ENCODE measurements at places on chromosomes 5 and 9.

- no peak for DNase-seq
Observed at GRCh38 chr9:124831642-124832364, 21.5 kb upstream of the WDR38 start.

DNA sequence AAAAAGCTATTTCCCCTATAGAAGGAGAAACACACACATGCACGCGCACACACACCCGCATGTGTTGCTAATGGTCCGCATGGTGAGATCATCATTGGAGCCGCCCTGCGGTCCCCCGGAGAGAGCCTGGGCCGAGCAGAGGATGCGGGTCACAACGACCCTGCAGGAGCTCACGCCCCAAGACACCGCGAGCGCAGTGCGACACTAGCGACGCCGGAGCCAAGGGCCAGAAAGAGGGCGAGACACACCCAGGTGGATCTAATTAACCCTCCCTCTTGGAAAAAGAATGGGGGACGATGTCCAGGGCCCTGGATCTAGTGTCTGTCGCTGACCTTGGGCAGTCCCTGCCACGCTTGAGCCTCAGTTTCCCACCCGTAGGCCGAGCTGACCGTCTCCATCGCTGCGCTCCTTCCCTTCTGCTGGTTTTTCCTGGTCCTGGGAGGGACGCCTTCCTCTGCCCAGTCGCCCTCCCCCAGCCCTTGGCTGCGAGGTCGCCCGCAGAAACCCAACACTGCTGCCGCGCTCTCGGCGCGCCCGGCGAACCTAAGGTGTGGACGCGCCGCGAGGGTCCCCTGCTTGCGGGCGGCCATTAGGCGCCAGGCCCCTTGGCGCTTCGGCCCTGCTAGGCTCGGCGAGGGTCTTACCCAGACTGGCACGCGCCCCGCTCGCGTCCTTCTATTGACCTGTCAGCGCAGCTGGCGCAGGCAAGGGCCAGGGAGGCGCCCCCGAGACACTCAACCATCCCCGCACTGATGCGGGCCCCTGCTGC is 47.5 kb upstream of the RNF20 start:
- DNase-seq = no peak

DNA sequence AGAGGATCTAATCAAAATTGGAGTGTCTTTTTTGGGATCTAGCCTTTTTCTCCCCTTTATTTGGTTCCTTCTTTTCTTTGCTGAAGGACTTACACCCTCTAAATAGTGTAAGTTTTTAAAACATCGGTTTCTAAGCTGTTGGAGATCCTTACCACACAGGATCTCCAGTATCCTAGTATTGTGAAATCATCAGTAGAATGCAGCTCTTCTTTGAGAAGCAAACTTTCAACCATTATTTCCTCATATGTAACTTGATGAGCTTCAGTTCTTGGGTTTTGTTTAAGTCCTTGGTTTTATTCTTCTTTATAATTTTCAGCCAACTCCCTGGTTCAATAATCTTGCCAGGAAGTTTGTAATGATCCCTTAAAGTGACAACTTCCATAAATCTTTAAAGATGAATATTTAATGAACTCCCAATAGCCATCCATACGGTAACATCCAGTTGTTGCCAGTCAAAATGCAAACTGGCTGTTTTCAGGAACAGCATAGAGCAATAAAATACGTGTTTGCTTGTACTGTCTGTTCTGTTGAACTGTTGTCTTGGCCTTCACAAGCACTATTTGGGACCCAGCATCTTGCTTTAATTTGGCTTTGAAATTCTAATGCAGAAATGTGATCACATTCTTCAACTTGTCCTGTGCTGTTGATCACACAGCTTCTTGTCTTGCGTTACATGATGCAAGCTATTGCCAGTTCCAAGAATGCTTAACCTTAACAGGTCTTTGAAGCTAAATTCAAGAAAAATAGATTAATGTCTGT is 34.8 kb upstream of the TTC23L start:
- DNase-seq = no peak

GRCh38 chr5:43556857-43557542 is at the start of gene PAIP1:
PAIP1 (minus strand) TSS chr5:43557077; CDS start chr5:43556846, 231 bp downstream.
- DNase-seq = no peak

DNA sequence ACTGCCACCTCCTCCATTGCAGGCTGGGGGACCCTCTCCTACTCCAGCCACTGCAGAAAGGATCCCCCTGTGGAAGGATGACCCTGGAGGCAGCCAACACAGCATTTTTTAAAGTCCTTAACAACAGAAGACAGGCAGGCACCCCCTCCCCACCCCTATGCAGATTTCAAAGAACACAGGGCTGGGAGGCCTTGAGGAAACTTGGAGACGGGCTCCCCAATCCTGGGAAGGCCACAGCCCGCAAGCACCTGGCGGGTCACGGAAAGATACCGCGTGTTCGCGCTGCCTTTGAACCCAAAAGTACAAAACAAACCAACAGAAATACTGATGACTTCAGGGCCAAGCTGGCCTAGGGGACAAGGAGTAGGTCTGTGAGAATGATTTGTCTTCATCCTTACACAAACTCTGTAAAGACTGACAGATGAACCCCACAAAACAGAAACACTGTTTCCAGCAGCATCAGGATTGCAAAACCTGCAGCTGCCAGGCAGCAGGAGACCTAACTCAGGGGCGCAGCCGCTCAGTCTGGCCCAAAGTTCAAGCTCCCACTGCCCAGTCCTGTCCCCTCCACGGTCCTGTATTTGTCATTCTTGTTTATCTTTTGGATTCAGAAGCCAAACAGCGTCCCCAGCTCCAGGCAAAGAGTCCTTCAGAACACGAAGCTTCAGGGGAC is 13.8 kb downstream of the VAV2 start:
- no peak for DNase-seq

- no peak for DNase-seq
Observed at GRCh38 chr9:19498015-19498414, 89.2 kb downstream of the ACER2 start.

DNA sequence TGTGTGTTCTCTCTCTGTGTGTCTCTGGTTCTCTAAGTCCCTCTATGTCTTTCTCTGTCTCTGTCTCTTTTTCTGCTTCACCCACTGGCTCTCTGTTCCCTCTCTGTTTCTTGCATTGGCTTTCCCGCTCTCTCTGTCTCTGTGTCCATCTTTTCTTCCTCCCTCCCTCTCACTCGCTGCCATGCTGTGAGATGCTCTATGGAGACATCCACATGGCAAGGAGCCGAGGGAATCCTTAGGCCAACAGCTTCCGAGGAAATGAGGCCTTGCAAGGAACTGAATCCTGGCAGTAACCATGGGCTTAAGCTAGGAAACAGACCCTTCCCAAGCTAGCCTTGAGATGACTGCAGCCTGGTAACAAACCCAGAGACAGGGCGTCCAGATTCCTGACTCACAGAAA is 117.3 kb downstream of the BRINP1 start:
- no peak for DNase-seq

- DNase-seq = no peak
Observed at GRCh38 chr9:133979273-133979920, 12.7 kb downstream of the VAV2 start.

- no peak for DNase-seq
Observed at GRCh38 chr5:78886341-78887230, 98.5 kb downstream of the ARSB start.

- DNase-seq = no peak
Observed at GRCh38 chr9:5920860-5921328, 30.2 kb downstream of the MLANA start.

DNA sequence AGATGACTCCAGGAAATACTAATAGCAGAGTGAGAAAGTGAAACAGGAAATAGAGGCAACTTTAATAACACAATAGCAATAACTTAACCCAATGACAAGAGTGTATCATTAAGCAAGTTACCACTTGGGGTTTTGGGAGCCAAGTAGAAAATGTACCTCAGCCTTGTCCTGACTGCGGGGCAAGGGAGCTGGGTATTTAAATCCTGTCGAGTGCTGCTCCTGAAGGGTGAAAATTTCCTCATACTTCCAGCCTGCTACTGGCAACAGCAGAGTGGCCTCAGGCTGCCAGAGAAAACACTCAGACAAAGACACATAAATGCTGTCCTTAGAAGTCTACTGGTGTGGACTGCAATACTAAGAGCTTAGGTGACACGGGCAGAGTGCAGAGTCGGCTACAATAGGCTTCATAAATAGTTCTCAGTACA is 112.5 kb upstream of the EMB start:
- DNase-seq = no peak

DNA sequence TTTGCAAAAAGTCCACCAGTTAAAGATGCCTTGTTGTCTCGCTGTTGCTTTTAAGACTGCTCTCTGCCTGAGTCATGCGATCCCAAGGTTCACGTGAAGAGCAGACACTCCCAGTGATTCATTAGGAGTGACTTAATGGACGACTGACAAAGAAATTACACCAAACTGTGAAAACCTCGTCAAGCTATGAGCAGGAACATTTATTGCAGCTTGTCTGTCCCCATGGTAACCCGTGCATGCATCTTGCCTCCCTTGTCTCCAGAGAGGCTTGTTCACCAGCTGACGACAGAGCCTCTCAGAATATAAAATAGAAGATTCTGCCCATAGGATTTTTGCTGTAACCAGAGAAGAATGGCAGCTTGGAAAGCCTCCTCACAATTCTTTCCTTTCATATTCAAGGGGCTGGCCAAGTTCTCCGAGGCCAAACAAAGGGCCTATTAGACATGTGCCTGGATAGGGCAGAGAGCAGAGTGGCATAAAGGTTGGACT is 352.7 kb downstream of the SPOCK1 start:
- no peak for DNase-seq

DNA sequence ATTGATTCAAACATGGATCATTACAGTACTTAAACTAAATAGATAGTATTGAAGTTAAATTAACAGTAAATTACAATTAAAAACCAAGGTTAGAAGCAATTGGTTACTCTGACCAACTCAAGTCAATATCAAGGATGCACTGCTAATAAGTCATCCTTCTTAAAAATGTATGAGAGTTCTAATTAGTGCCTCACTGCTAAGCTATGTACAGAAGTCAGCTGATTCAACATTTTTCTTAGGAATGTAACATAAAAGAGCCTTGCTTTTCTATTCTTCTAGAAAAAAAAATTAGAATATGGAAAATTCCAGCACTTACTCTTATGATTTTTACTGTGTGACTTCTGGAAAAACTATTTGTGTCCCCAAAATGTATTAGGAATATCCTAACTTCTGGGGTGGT is 75.7 kb upstream of the FBN2 start:
- DNase-seq = no peak

DNA sequence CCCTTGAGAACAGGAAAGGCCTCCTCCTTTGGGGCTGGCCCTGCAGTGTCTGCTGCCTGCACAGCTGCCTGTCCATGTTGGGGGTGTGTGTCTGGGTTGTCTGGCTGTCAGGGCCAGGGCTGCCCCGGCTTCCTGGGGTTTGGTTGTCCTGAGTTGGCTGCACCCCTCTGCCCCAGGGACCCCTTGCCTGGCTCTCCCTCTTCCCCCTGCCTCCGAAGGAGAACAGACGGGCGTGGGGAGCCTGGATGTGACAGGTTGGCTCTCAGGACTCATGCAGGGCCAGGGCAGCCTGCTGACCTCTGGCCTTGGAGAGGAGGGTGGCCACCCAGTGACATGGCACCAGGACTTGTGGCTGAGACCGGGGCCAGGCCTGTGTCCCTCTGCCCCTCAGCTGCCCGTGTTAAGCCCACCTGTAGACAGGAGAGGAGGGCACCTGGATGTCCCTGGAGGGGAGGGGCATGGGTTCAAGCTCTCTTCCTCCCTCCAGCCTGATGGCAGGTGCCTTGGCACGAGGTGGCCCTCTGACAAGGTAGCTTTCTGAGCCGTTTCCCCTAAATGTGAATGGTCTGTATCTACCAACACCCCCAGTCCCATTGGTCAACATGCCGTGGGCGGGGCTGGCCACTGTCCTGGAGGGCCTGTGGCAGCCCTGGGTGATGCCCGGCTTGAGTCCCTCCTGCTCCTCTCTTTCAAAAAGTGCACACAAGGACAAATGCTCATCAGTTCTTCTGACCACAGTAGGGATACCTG is 34.9 kb downstream of the WNK2 start:
- no peak for DNase-seq

DNA sequence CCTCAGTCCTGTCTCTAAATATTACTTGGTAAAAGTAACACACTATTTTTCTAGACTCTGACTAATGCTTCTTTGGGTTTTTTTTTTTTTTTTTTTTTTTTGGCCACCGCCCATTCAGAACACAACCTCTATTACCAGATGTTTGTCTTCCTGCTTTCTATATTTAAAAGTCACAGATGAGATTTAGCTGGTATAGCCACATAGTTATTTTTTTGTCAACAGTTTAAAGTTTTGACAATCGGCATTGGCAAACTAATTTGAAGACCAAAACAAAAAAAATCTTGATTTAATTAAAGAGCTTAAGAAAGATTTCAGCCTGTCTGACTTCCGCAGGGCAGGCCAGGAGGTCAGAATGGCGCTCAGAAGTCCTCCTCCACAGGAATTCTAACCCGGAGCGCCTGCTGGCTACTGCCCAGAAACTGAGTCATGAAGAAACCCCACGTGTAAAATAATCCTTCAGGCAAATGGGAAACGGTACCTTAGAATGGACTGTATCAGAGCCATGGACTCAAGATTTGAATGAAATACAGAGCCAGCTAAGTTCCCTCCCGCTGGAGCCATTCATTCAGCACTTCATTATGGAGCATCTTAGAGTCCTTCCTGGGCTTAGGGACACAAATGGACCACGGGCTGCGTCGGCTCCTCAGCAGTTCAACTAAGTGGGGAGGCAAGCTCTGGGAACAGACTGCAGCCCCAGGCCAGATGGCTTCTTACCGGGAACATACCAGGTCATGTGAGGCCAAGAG is 55.6 kb downstream of the PTPDC1 start:
- no peak for DNase-seq

DNA sequence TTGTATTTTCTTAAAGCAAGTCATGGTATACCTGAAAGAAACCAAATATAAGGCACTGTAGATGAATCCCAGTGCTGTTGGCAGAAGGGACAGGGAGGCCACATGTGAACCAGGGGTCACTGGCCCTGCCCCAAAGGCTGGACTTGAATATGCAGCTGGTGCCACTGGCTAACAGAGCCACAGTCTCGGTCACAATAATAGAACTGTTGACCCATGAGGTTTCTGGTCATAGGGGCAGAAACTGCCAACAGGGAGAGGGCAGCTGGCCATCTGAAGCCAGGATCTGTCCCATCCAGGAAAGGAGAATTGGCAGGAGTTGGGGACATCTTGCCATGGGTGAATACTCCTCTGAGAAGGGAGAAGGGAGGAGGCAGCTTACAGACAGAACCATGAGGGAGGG is 31.9 kb downstream of the PALM2AKAP2 start:
- DNase-seq = no peak

GRCh38 chr9:116460026-116460425 is 227.1 kb upstream of the TRIM32 start:
- no peak for DNase-seq

DNA sequence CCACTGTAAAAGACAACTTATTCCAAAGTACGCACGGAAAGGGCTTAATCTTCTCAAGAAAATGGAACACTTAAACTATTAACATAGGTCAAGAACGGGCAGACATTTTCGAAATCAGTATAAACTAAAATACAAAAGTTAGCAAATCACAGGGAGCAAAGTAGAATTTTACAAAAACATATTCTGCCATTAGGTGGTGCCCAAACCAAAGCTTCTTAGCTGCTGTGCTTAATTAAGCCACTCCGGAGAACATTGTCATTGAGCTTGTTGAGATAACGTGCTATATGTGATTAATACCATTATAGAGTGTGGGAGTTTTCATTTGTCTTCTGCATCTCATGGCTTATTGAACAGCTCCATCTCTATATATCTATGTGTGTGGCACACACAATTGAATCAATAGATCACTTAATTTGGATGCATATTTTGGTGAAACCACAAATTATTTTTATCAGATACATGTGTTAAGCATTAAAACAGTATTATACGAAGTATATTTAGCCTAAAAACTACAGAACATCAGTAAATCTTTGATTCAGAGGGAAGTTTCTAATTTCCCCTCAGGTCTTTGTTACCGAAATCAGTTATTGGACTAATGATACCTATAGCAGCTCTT is 23.4 kb downstream of the UBLCP1 start:
- DNase-seq = no peak

- no peak for DNase-seq
Observed at GRCh38 chr5:32506799-32507198, 62.3 kb upstream of the ZFR start.

All from stimulated activated CD8-positive, alpha-beta memory T cell treated with anti-CD3 and anti-CD28 coated beads, Interleukin-15, amount 100 ng/mL, for 48 hours (primary cell).